ENCODE measurements at places on chromosomes 5 and 9.
A peak's percentile ranks its signal among the peaks of the same experiment; 100 is the strongest.

DNA sequence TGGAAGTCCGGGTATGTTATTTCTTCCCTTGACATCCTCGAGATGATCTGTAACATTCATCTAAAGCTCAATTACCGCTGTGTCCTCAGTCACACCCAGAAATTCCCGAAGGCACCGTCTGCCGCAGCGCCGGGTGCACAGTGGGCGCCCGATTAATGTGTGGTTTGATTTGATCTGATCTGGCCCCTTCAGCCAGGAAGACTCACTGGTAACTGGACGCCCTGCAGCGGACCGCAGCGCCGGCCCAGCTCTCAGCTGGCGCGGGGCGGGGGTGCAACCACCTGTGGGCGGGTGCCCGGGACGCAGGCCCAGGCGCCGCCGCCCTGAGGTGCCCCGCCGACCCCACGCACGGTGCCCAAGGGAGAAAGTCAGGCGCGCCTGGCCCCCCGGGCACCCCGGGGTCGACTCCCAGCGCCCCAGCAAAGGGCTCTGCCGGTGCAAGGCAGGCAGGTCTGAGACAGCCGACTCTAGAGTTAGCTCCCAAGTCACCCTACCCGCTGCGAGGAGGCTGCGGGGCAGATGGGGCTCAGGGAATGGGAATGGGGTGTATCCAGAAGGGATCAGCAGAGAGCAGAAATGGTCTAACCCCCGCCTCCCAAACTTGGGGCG lies 1.7 kb downstream of the EPB41L4B start:
- no peak for DNase-seq

GRCh38 chr5:143275512-143276363 lies 127.7 kb downstream of the NR3C1 start:
- no peak for DNase-seq

- no peak for DNase-seq
These were observed 31.4 kb downstream of the PPARGC1B start for GRCh38 chr5:149761461-149761860.

- no peak for DNase-seq
These were observed 430.8 kb downstream of the MTRR start for GRCh38 chr5:8299716-8300115.

- DNase-seq: no peak
These were observed 51.8 kb downstream of the DUSP1 start for GRCh38 chr5:172719211-172719610.

DNA sequence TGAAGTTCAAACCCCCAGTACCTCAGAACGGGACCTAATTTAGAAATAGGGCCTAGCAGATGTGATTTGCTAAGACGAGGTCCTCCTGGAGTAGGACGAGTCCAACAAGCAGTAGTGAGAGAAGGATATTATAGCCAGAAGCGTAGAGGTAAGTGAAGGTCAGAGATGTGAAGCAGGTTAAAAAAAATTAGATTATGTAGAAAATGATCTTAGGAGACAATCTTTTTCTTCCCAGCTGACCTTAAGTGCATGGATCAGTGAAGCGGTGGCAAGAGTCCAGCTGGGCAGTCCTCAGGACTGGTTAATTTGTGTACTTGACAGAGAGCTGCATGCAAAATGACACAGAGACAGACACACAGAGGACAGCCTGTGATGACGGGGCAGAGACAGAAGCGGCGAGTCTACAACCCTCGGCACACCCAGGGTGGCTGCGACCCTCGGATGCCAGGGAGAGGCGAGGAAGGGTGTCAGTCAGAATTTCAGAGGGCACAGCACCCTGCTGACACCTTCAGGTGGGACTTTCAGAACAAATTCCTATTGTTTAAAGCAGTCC lies 131.4 kb upstream of the IRX4 start:
- DNase-seq: no peak

GRCh38 chr5:14663734-14664269 lies 716 bp upstream of the OTULIN start:
- no peak for DNase-seq

GRCh38 chr9:18534611-18535010 lies 60.7 kb downstream of the ADAMTSL1 start:
- DNase-seq: no peak

- DNase-seq: no peak
These were observed 17.3 kb upstream of the RNU6ATAC start for GRCh38 chr9:134181648-134182034.

DNA sequence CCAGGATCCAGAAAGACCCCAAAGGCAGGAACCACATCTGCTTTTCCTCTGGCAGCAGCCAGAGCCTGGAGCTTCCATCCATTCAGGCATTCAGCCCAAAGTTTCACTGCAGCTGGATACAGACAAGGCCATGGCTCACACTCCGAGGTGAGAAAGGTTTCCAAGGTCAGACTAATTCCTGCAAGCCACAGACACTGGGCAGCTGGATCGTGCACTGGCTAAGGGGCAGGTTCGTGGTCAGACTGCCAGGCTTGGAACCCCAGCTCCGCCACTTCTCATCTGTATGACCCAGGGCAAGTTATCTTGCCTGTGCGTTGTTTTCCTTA lies 36.9 kb downstream of the SPOCK1 start:
- DNase-seq: no peak

GRCh38 chr5:15737036-15737821 lies 237.2 kb downstream of the FBXL7 start:
- no peak for DNase-seq

DNA sequence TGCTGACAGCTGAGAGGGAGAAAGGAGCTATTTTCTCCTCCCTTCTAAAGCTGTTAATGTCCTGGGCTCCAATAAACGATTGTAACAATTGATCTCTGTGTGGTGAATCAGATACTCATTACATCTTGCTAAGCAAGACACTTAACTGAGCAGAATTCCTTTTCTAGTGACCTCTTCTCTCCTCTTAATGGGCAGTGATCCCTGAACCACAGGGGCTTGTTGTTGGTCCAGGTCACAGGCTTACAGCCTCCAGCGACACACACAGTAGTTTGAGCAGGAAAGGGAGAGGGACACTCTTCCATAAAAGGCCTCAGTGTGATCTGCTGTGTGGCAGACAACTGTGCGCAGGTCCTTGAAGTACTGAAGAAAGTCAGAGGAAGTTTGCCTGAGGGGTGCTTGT lies 58.5 kb upstream of the MYO10 start:
- DNase-seq: no peak

- DNase-seq: no peak
These were observed 76.3 kb upstream of the SEMA6A start for GRCh38 chr5:116650964-116651363.

GRCh38 chr9:113520109-113520642 lies 56.6 kb downstream of the RGS3 start:
- peak; percentile 60 for DNase-seq

DNA sequence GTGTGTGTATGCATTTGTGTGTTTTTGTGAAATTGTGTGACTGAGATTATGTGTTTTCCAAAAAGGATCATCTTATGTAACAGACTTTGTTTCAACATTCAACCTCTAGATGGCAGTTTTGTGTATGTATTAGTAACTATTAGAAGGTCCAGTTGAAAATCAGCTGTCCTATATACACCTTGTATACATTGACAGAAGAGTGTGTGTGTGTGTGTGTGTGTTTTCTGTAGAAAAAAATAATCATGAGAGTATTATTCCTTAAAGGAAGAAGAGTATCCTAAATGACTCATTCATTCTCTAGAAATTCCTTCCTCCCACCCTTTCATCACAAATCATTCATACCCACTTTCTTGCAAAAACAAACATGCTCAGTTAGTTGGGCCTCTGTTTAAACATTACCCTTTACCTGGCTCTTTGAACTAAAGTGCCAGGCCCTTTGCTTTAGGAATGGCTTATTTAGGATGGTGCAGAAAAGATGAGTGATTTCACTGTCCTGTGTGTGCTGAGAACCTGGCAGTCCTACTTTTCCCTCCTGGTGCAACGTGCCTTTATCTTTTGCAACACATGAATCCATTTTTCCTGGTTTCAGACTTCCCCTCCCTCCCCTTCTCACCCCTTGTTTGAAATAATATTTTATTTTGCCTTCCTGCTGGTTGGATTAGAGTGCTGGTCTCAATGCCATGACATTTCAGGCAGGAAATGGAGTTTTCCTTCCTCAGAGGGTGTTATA lies 152.2 kb downstream of the ARHGAP26 start:
- DNase-seq: no peak

DNA sequence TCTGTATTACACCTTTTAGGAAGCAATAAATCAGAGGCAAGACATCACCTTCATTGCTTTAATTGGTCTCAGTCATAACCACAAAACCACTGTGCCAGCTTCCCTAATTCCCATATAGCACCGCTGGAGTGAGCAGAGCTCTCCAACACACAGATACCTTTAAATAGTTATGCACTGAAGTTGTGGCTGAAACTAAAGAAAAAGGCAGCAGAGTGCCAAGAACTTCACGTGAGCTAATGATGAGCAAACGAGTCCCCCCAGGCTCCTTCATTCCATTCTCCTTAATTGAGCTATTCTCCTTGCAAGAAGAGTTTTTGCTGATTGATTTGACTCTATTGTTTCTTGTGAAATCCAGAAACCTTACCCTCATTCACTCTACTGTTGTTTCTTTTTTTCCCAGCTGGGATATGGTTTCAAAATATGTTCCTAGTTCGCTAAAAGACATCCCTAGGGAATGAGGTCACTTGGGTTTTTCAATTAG lies 501.5 kb downstream of the SPATA31D1 start:
- no peak for DNase-seq

DNA sequence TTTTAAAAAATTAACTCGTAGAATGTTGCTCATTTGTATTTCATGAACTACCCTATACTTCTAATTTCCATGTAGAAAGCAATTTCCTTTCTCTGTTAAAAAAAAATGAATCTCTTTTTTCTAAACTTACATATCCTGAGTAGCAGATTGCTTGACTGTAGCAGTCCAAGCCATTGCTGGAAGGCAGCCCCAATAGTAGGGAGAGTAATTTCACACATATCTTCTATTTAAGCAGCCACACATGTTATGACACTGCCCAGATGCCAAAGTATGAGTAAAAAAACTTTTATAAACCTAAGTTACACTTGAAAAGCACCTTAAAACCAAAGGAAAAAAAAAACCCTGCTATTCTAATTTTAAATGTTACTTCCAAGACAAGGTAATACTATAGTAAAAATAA lies 69.6 kb downstream of the FBXL17 start:
- DNase-seq: no peak

GRCh38 chr5:72846483-72846882 lies 30.0 kb downstream of the TNPO1 start:
- DNase-seq: no peak

- DNase-seq: no peak
These were observed 509.8 kb downstream of the CSNK1G3 start for GRCh38 chr5:124021776-124022175.

DNA sequence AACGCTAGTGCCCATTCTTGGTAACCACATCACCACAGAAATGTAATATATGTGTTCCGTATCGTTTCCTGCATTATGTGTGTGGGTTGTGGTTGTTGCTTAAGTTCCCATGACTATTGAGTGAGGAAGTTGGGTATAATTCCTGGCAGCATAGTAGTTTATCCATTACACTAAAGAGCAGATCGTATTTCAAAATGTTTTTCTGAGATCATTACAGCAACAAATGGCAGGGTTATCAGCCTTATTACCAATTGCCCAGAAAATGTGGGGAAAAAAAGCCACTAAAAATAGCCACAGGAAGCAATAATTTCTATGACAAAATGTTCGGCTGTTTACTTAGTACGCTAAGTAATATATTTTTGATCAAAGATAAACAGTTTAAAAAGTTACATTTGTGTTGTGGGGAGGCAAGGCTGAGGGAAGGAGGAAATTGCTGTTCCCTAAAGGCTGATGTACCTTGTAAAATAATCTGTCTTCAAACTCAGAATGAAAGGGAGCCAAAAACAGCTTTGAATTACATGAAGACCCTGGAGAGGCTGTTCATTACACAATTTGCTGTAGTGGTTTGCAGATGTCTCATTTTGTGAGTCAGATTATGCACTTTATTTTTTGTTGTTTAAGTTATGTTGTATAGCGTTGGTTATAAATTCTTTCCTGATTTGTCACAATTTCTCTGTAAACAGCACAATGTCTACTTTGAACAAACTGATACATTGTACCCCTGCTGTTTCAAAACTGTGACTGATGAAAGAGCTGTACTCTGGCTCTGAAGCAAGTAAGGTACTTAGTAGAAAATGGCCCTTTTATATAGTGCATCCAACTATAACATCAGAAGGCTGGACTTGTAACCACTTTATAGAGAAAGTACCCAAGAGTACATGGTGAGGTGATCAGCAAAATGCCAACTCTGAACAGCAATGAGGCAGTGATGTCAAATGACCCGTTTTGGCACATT lies 1028.5 kb downstream of the NR2F1-AS1 start:
- DNase-seq: no peak

DNA sequence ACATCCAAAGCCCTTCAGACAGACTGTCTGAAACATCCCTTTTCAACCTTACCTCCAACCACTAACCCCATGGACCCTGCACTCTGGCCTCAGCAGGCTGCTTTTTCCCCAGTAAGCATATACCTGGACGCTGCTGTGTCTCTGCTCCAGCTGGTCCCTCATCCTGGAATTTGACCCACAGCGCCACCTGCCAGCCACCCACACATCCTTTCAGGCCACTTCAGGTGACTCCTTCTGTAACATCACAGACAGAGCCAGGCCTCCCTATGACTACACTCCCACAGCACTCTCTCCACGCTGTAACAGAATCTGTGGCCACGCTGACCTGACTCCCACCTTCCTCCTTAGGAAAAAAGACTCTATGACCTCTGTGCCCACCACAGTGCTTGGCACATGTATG lies 3.4 kb downstream of the MGAT1 start:
- DNase-seq: no peak

DNA sequence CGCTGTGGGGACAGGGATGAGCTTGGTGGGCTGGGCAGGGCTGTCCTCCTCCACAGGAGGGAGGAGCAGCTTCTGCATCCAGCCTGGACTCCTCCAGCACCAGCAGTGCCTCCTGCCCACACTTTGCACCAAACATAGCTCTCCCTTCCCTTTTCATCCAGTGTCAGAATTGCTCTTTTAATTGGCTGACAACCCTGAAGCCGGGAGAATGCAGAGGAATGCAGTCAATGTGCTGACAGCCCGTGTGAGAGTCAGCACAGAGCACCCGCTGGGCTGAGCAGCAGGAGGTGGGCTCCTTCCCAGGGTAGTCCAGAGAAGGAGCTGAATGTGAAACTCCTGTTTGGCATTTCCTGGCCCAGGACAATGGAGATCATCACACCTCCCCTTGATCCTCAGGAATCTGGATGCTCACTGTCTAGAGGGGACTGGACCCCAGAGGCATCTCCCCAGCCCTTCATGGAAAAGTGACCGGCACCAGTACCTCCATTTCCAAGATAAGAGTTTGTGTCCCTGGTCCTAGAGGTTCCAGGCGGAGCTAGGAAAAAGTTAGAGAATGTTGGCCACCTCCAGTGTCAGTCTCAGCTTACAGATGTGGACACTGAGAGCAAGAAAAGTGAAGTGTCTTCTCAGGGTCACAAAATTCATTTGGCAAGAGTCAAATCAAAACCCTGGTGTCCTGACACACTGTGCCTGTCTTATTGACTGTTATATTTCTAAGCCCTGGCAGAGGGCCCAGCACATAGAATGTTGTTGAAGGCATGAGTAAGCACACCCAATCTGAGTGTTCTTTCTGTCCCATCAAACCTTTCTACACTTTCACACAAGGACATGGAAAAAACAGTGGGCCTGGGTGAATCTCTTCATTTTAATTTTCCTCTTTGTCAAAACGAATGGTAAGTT lies 202.1 kb downstream of the SNX18 start:
- DNase-seq: no peak
